ENCODE measurements at places on chromosomes 2 and 18.
A peak's percentile ranks its signal among the peaks of the same experiment; 100 is the strongest.

DNA sequence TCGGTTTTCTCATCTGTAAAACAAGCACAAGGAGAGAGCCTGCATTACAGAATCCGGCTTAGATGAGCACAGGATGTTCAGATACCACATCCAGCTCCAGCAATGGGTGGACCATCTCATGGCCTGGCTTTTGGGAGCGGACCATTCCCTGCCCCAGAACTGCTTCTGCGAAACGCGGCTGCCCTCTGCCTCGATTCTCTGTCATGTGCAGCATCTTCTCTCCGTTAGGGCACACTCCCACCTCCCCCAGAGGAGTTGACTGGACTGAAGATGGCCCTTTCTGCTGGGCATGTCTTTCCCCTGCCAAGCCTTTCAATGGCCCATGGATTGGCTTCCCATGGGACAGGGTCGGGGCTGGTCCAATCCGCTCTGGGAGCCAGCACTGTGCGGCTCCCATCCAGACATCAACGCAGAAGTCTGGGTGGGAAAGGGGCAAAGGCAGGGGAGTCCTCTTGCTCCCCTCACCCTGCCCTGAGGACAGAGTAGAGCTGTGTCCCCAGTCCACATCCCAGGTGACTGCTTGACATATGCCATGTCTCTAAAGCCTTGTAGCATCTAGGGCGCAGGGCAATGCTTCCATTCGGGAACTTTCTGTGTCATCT, 14.3 kb upstream of the FAHD2A start:
- DNase-seq: no peak

DNA sequence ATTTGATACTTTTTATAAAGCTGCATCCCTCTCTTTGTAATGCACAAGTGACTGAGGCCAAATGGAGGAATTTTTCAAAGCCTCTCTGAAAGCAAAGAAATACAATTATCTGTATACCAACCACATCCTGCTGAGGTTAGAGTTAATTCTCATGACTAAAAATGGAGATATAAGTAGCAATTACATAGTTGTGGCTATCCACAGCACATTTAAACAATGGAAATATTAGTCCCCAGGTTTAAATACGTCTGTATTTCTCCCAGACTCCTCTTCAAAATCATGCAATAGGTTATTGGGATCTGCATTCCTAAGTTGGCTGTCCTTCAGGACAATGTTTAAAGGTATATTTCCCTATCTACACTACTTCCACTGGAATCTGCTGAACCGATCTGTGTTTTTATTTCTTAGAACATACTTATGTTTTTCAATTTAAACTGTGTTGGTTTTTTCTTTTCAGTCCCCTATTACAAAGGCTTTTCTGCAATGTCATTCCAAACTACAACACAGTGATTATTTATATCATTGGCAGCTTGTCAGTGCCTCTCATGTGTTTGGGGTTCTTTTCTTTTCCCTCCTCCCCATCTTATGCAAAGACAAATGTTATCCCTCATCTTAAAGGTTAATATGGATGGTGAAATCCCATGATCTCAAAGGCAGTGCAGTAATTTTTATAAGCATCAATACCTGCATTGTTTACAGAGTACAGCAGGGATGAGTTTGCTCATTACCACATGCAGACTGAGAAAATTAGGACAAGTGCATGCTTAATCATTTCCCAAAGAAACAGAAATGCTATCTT, 134.8 kb upstream of the FSHR start:
- DNase-seq: peak; percentile 4

DNA sequence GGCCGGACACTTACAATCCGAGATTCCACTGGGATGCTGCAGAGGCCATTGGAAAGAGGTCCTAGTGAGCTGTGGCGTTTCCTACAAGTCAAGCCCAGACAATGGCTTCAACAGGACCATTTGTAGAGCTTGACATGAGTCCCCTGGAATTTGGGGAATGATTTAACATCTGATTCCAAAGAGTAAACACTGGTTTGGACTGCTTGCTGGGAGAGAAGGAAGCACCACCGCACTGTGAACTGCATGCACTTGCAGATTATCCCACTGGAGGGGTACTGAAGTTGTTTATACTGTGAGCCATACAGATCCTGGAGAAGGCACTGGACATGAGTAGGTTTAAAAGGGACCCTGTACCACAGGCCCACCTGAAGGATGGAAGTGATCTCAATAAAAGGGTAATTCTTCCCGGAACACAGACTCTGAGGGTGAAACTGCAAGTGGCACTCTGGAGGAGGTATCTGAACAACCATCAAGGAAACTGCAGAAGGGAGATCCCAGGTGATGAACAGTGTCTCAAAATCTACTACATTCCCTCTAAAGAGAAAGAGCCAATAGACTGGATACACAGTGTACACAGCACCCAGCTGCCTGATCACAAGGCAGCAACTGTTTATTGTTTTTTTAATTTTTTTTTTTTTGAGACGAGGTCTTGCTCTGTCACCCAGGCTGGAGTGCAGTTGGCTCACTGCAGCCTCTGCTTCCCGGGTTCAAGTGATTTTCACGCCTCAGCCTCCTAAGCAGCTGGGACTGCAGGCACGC, 4.3 kb upstream of the RAB6C start:
- DNase-seq: no peak

DNA sequence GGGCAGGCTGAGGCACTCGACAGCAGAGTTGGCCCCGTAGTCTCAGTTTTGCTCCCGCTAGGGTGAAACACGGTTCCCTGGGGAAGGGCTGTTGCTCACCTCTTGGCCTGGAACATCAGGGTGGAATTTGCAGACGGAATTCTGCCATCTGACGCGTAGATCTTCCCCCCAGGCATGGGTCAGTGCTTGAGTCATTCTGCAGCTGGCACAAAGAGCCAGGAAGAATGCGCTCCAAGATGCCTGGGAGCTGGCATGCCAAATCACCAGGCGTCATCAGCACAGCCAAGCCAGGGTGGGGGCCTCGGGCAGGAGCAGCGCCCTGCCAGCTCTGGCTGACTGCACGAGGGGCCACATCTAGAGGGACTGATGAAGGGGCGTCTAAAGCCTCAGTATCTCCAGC, 42.7 kb downstream of the ODC1 start:
- peak; percentile 98 for DNase-seq

- no peak for DNase-seq
These were observed 565.2 kb upstream of the PKDCC start for GRCh38 chr2:41482659-41483058.

DNA sequence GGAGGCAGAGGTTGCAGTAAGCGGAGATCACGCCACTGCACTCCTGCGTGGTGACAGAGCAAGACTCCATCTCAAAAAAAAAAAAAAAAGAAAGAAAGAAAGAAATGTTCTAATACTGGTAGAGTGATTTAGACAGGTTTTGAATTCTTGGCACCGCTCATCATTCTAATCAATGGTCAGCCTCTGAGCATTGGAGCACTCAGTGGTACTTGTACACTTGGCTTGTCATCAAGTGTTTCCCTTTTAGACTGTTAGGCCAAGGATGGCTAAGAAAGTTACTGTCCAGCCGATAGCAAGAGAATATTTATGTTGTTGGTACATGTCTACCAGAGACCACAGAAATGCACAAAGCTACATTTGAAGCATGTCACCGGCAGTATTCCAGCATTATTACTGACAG, 444.1 kb upstream of the RAB12 start:
- no peak for DNase-seq

- DNase-seq: no peak
These were observed 353.9 kb upstream of the SPHKAP start for GRCh38 chr2:228535396-228535795.

DNA sequence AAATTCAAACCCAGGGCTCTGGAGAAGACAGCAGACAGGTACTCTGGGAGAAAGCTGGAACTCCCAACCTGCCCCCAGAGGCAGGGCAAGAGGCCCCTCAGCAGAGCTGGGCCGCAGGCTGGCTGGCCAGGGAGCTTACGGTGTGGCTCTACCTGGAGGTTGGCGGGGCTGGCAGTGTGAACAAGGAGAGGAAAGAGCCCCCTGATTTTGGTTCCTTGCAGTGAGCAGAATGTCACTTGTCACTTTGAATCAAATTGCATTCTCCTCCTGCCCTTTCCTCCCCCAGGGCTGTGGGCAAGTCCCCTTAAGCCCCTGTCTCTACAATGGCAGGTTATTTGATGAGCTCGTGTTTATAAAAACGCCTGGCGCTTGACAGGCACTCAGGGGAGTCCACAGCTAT, 32.6 kb downstream of the MYO7B start:
- DNase-seq: no peak

DNA sequence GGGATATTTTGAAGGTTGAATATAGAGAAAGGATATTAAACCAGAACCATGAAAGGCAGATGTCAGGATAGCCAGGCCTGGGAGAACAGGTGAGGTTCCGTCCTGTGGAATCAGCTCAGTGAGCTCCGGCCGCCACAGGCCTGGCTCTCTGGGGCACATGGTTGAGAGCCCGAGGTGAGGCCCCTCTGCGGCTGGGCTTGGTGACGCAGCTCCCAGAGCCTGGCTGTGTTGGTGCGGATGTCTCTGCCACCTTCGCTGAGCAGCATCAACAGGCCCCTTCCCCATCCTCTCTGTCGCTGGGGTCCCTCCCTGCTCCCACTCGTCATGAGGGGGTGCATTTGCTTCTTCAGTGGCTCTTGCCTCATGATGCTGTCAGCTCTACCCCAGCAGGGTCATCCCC, 70.7 kb upstream of the PXDN start:
- DNase-seq: no peak

GRCh38 chr2:8170552-8171327, 511.1 kb upstream of the ID2 start:
- DNase-seq: no peak

DNA sequence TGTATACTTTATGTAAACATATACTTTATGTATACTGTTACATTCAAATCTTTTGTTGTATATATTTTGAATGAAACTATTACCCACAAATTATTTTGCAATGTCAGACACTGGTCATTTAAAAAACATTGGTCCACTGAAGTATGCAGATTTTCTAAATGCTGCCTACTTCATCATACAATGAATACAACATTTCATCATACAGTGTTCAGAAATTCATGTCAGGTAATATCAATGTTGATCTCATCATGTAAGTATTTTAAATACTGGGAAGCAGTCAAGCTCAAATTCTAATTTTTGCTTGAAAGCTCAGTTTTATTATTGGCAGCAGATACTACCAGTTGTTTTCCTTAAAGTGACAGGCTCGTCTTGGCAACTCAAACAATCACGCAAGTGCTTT, 2.9 kb upstream of the STAT4 start:
- no peak for DNase-seq

- peak; percentile 53 for DNase-seq
These were observed 22.9 kb upstream of the DARS1 start for GRCh38 chr2:136008205-136008865.

- peak; percentile 38 for DNase-seq
These were observed 11.7 kb downstream of the PFN4 start for GRCh38 chr2:24111407-24111901.

- DNase-seq: peak; percentile 87
These were observed 284.3 kb downstream of the ERBB4 start for GRCh38 chr2:212254339-212254738.

GRCh38 chr18:11324956-11325882, 175.8 kb upstream of the PIEZO2 start:
- DNase-seq: peak; percentile 64

DNA sequence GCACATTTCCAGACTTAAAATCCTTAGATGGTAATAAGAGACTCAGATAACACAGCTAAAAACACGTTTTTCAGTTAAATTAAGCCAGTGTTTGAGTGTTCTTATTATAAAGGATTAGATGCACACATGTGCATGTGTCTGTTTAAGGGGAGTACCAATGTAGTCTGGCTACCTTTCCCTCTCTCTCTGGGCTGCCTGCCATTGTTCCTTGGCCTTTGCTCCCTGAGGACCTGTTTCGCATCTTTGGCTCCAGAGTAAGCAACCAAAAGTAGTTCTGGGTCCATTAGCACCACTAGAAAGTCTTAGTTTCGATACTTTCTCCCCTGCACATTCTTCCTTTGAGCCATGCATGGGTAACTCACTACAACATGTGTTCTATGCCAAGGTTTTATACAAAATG, 228.3 kb downstream of the TPGS2 start:
- DNase-seq: no peak

GRCh38 chr2:108315444-108315934, 26.8 kb downstream of the SULT1C2 start:
- peak; percentile 96 for DNase-seq

- no peak for DNase-seq
These were observed 60.9 kb upstream of the ACAA2 start for GRCh38 chr18:49874238-49874637.

GRCh38 chr2:37427241-37427640, 82.8 kb downstream of the QPCT start:
- DNase-seq: no peak

- peak; percentile 36 for DNase-seq
These were observed 189.9 kb upstream of the DCC start for GRCh38 chr18:52150050-52150449.

DNA sequence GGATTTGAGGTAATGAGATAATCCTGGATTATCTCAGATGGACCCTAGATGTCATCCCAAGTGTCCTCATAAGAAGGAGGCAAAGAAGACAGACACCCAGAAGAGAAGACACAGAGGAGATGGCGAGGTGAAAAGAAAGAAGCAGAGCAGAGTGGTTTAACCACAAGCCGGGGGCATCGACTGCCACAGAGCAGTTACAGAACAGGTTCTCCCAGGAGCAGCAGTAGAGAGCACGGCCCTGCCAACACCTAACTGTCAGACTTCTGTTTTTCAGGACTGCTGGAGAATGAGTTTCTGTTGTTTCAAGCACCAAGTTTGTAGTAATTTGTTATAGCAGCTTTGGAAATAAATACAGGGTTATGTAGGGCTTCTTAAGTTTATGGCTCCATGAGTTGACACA, 437.0 kb downstream of the THSD7B start:
- DNase-seq: no peak

DNA sequence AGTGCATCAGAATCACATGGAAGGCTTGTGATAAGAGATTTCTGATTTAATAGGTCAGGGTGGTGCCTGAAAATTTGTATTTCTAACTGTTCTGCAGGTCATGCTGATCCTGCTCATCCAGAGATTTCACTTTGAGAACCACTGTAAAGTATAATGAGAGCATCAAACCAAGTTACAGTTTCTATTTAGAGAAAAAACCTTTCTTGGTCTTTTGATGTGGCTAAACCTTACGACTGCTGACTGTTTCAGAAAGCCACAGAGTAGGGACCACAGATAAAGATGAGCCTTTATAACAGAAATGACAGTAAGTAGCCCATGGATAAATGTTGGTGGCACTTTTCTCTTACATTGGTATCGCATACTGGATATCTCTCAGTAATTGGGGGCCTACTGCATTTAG, 109.4 kb upstream of the FANCL start:
- no peak for DNase-seq

DNA sequence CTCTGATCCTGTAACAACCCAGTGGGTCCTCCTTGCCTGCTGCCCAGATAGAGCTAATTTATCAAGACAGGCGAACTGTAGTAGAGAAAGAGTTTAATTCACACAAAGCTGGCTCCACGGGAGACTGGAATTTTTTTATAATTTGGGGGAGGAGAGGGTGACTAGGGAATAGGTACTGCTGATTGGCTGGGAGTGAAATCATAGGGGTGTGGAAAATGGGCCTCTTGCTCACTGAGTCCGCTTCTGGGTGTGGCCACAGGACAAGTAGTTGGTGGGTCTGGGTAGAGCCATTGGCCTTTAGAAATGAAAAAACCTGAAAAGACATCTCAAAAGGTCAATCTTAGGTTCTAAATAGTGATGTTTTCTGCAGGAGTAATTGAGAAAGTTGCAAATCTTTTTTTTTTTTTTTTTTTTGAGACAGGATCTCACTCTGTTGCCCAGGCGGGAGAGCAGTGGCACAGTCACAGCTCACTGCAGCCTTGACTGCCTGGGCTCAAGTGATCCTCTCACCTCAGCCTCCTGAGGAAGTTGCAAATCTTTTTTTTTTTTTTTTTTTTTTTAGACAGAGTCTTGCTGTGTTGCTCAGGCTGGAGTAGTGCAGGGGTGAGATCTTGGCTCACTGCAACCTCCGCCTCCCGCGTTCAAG, 14.4 kb upstream of the UGGT1 start:
- DNase-seq: no peak

Data from renal cortical epithelial cell (primary cell).